ENCODE measurements at places on chromosomes 7 and 10.

GRCh38 chr10:94623572-94623971, 60.0 kb upstream of the CYP2C18 start:
- no peak for DNase-seq

DNA sequence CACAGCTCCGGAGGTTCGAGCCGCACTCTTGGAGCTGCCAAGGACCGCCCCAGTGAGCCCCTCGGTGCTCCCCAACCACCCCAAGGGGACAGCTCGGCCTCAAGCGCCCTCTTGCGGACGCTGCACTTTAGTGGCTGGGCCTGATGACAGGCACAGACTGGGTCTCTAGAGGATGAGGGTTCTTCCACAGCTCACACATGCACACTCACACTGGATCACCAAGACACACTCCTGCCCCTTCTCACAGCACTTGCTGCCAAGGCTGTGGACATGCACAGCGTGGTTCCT, 2.1 kb downstream of the RET start:
- peak; percentile 38 for DNase-seq

DNA sequence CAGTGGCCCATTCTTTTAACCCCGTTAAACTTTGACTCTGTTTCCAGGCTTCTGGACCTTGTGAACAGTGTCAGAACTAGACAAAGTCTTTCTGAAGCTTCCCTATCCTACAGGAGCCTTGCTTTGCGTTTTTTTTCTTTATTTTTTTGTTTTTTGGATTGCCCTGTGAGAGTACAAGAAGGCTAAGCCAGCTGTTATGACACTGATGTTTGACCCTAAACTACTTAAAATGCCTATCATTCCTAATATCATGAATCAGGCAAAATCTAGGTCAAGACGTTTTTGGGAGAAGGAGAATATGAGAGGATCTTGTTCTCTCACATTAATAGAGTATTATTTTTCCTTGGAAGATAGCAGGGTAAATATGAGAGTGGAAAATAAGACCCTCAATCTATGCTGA, 79.8 kb downstream of the EPDR1 start:
- no peak for DNase-seq

- peak; percentile 31 for DNase-seq
Observed at GRCh38 chr7:50497068-50497642, 47.0 kb upstream of the FIGNL1 start.

- no peak for DNase-seq
Observed at GRCh38 chr7:119684763-119685162, 588.2 kb upstream of the KCND2 start.

- no peak for DNase-seq
Observed at GRCh38 chr10:51599647-51600046, 99.7 kb downstream of the CSTF2T start.
